ENCODE measurements at places on chromosomes 6 and 20.

DNA sequence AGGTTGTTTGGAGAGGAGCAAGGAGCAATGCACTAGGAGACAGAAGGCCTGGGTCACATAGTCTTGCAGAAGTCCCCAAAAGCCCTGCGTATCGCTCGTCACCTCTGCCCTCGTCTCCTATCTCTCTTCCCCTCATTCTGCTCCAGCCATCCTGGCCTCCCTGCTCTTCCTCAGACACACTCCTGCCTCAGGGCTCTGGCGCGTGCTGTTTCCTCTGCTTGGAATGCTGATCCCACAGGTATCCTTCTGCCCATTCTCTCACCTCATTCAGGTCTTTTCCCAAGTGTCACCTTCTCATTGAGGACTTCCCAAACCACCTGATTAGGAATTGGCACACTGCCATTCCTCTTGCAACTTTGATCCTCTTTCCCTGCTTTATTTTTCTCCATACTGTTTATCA is 9.0 kb upstream of the SLC2A10 start:
- no peak for DNase-seq

DNA sequence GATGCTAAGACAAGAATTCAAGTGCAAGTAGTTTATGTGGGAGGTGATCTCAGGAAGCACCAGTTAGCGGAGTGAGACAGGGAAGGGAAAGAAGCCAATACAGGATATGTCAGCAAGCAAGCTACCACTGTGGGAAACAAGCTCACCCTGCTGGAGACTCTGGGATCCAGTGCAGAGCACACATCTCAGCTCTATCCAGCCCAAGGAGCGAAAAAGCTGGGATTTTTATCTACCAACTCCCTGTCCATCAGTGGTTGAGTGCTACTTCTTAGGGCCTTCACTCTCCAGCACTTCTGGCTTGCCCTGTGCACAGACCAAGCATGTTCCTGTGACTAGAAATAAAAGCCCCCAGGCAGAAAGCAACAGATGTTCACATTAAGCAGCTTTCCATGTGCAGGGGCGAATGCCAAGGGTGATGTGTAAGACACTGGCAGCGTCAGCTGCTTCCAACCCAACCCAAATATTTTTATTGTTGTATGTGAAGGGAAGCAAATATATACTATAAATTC is 10.8 kb upstream of the RNF24 start:
- no peak for DNase-seq

DNA sequence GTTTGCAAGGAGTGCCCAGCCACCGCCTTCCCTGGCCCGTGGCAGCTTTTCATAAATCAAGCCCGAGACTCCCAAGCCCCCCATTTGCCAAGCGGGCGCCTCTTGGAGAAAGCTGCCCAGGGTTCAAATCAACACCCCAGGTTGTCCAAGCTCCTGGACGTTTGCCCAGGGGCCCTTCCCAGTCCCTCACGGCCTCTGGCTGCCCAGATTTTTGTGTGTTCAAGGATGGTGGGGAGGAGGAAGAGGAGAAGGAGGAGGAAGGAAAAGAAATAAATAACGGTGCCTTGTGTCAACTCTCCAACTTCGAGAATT is 20.6 kb upstream of the NFATC2 start:
- DNase-seq, result no peak

DNA sequence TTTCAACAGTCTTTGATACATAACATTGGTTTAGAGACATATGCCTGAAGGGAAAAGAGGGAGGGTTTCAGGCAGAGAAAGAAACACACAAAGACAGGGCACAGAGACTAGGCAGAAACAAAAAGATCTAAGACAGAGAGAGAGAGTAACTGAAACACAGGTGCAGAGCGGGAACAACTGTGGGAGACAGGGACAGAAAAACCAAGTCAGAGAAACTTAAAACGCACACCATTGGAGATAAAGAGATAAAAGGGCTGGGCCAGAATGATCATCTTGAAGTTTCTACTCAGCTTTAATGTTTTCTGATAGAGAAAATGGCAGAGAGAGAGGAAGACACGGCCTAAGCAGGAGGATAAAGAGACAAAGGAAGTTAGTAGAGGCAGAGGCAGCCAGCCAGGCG is 11.8 kb downstream of the UNC5CL start:
- DNase-seq, result no peak

DNA sequence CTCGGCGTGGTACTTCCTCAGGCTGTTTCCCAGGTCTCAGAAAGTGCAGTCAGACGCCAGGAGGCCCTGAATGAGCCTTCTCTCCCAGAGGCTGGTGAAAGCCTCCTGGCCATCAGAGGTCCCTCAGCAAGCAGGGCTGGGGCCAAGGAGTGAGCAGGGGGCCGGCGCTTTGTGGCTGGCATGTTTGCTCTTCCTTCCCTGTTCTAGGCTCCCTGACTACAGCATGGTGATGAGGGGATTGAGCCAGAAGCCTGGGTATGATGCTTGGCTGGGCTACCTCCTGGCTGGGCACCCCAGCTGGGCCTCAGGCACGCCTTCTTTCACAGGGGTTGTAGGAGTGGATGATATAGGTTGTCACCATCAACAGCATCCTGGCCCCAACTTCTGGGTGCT is 11.7 kb upstream of the DNAJC5 start:
- DNase-seq, result no peak

DNA sequence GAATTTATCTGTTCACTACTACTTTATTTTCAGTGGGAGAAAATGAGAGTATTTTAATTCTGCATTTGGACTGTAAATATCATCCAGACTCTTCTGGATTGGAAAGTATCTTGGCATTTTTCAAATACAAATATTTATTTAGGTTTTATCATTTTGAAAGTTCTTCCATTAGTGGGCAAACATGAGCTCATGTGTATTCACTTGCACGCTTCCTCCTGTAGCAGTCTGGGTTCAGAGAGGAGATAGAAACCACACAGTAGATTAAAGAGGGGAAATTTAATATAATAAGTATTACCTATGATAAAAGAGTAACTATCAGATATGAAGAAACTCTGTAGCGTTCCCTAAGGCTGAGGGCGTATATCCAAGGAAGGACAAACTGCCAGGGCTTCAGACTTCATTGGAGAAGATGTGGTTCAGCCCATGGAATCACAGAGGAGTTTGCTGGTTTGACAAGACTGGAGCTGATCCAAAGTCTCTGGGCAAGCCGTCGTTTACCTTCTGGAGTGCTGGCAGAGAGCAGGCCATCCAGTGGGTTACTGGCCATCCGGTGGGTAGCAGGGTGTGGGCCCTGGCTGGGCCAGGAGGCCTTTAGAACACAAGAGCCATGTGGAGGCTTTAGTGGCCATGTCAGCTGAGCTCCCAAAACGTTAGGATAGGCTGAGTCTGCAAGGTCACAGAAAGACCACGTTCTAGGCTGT is 44.3 kb downstream of the KCNS1 start:
- DNase-seq, result no peak

DNA sequence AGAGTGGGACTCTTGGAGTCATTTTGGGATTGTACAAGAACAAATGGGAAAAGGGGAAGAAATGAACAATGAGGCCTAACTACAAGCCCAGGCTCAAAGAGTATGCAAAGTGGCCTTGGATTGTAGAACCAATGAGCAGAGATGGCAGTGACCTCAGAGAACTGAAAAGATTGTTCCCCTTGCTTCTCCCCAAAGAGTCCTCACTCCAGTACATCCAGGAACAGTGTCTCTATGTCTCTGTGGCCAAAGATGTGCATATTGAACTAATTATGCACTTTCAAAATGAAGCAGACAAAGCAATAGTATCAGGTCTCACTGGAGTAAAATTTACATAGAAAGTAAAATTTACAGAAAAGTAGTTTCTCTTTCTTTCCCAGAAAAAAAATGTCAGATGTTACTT is 81.0 kb downstream of the SMLR1 start:
- DNase-seq, result no peak

DNA sequence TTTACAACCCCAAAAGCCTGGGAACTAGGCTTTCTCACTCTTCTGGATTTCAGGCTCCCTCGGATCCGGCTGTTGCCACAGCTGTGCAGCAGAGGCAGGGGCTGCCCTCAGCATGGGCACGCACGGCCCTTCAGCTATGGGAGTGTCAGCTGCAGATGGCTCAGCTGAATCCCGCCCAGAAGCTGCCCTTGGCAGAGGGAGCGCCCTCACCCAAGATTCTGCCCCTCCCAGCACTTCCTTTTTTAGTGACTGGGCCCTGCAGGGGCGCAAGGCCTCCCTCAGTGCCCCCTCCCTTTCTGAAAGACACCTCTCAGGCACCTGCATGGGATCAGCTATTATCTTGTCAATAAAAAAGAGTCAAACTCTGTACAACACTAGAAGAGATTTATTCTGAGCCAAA is 67.9 kb upstream of the THBS2 start:
- no peak for DNase-seq

- no peak for DNase-seq
Observed at GRCh38 chr6:47133230-47134000, 91.3 kb upstream of the ADGRF1 start.

GRCh38 chr20:33793011-33793931 is 17.9 kb upstream of the CHMP4B start:
- DNase-seq, result no peak

- no peak for DNase-seq
Observed at GRCh38 chr6:14023855-14024254, 93.7 kb upstream of the CD83 start.

DNA sequence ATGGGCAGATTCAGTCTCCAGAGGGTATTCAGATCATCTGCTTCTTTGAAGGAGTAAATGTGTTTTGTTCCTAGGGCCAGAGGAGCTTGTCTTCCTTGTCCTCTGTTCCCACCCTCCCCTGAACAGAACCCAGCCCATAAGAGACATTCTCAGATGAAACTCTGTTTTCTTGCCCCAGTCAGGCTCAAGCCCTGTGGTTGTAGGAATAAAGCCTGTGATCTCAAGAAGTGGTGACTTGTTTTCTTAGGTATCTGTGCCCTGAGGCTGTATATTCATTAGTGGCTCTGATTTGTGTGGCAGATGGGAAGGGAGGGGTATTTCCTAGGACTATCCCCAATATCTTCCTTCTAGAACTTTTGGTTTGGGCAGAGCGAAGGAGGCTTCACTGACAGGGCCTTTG is 27.9 kb downstream of the GSS start:
- no peak for DNase-seq

DNA sequence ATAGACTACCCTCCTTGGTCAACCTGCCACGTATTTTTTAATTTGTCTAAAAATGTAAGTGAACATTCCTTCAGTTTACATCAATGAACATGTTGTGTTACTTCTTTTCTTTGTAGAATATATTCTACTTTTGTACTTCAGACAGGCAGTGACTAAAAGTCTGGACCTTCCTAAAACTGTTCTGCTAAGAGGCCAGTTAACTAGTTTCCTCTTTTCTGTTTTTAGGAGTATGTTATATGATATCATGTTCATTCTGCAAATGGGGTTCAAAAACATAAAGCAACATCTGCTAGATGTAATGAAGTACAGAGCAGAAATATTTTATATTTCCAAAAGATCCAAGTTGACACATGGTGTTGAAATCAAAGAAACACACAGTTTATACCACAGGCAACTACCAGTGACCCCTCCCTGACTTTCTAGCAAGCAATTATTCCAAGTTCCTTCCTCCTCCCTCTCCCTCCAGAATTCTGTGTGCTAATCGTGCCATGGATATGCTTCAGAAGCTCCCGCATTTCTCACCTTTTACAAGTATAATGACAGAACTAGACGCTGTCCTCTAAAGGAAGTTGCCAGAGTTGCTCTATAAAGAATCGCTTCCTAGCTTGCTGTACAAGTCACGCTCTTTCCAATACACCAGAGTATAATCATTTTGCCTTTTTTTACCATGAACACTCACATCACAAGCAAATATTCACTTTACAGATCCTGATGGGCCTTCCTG is 64.7 kb downstream of the ARHGAP18 start:
- DNase-seq, result no peak

Measured in stimulated activated CD4-positive, alpha-beta T cell treated with anti-CD3 and anti-CD28 coated beads, TNF-alpha, amount 100 ng/mL, for 1 hour (primary cell).